Upper lobe of left lung (tissue), 6 donors: ENCODE measurements at places on chromosomes 2 and 18.
A peak's percentile ranks its signal among the peaks of the same experiment; 100 is the strongest.

DNA sequence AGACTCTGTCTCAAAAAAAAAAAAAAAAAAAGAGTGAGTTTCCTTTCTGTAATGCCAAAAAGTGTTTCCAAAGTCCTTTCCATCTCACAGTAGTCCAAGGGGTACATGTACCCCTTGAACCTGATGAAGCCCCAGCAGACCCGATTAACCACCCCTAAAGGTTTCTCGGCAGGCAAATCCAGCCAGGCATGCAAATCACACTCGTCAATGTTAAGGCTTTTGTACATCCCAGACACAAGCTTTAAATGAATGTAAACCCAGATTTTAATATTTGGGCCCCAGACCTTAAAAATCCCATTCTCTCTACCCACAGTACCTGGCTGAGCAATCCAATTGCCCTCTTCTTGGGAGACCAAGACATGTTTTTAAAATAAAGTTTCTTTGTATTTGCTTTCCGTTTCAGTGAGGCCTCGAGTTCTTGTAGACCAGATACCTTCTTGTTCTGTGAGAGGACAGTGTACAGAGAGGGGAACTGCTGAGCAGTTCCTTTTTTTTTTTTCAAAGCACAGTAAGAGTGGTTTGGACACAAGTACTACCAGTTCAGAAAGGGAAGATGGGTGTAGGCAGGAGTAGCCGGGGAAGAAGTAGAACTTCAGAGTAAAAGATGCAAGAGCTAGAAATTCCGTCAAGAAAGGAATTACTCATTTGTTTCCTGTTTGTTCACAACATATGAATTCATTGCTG, at the start of gene NLRC4:
Gene NLRC4 (minus strand): TSS at position 465 of the 684 bp plus-strand sequence. CDS start 8,111 bp downstream, outside the sequence.
- peak within 1 kb of the TSS; percentile 12 for H3K4me3 ChIP-seq
- H3K27me3 ChIP-seq: no peaks in the 10 kb centered on the region
- H3K27ac ChIP-seq: peak within 1 kb of the TSS; percentile 83
- no peaks in the 10 kb centered on the region for H3K36me3 ChIP-seq
- H3K4me1 ChIP-seq: no peaks in the 10 kb centered on the region

GRCh38 chr18:8368512-8369217, 240.6 kb upstream of the RAB12 start:
- no peak for DNase-seq
- no peak overlapping the region for H3K4me3 ChIP-seq
- no peak overlapping the region for H3K27ac ChIP-seq

- H3K36me3 ChIP-seq: no peaks in the 10 kb centered on the region
- peak; percentile 18 for DNase-seq
- peak overlapping the region; percentile 75 for H3K27ac ChIP-seq
- peaks cover 19% of the 10 kb centered on the region for H3K4me1 ChIP-seq
- H3K27me3 ChIP-seq: no peaks in the 10 kb centered on the region
Measured at GRCh38 chr2:237487496-237487895, 445 bp downstream of the MLPH start.

DNA sequence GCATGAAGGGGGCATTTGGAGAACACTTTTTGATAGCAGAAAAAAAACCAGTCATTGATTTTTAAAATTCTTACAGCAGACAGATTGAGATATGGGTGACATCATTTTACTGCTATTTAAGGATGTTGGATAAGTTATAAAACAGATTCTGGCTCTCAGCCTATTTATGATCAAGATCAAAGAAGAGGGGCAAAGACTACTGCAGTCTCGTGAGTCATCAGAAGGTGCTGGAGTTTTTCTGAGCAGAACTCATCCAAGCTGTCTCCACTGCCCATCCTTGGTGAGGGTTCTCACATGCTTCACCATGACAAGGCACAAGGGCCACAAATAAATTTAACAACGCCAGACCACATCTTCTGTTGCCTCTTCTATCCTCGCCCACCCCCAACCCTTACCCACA, 58.8 kb downstream of the ST6GAL2 start:
- H3K27ac ChIP-seq: no peak overlapping the region
- H3K27me3 ChIP-seq: no peaks in the 10 kb centered on the region
- no peak for DNase-seq
- no peak overlapping the region for H3K4me3 ChIP-seq
